ENCODE measurements at places on chromosomes 4 and X.

DNA sequence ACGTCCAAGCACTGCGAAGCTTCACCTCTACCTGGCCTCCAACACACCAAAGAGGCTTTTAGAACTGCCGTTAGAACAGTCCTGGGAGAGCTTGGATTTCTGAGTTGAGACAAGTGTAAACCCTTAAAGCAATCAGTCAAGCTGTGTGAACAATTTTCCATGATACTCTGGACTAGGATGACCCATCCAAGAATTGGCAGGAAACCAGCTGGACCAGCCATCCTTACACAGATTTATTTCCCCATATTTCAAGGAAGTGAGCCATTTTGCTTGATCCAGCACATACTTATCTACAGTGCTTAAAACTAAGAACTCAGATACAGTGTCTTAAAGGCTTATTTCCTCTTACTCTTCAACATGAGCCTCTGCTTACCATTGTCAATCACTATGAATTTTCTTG lies 340.7 kb upstream of the HS3ST1 start:
- no peak for DNase-seq

DNA sequence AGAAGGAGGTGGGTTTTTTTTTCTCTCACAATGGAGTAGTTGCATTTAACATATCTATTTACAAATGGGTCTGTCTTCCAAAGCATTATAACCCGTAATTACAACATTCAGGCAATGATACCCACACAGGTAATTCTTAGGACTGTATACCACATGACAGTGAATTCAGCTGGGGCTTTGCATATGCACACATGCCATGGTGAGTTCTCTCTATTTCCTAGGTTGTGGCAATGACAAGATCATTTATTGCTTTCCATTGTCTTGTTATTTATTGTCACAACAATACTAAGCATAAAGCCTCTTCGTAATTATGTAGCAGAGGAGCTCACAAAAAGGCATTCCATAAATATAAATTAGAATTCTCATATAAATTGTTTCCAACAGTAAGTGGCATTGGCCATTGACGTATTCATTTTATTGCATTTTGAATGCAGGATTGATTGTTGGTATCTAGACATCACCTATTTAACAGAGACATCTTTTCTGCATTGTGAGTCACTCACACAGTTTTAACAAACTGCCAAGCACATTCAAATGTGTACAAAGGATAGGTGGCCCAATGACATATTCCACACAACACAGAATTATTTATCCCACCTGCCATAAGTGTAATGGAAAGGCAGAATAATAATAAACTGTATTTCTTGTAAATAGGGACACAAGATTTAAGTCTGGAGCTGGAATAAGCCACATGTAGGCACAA lies 390.7 kb upstream of the GALNT7 start:
- no peak for DNase-seq

- no peak for DNase-seq
Measured at GRCh38 chr4:997375-998071, 4.3 kb upstream of the SLC26A1 start.

DNA sequence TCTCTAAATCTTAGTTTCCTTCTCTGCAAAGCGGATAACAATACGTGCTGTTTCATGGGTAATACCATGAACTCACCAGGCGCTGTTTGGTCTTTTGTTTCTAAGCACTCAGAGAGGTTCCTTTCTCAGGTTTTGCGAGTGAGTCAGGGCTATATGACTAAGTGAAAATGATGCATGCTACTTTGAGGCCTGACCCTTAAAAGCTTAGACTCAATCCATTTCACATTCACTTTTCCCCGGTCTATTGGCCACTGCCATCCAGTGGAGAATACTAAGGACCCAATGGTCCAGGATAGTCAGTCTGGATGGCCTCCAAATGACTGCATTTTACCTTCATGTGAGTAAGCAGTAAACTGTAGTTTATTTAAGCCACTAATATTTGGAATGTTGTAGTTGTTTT lies 400.8 kb upstream of the SLIT2 start:
- DNase-seq = no peak

DNA sequence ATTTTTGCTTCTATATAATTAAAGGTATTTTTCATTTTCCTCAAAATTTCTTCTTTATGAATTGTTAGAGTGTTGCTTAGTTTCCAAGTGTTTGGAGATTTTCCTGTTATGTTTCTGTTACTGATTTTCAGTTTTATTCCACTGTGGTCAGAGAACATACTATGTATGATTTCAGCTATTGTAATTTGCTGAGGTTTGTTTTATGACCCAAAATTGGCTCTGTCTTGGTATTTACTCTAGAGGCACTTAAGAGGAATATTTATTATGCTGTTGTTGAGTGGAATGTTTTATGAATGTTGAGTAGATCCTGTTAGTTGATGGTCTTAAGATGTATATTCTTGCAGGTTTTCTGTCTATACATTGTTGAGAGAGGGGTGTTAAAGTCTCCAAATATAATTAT lies 263.5 kb downstream of the PABPC4L start:
- no peak for DNase-seq

GRCh38 chrX:134241960-134242619 lies 5.1 kb downstream of the CCDC160 start:
- no peak for DNase-seq

GRCh38 chr4:124526769-124527168 lies 185.8 kb downstream of the ANKRD50 start:
- no peak for DNase-seq

DNA sequence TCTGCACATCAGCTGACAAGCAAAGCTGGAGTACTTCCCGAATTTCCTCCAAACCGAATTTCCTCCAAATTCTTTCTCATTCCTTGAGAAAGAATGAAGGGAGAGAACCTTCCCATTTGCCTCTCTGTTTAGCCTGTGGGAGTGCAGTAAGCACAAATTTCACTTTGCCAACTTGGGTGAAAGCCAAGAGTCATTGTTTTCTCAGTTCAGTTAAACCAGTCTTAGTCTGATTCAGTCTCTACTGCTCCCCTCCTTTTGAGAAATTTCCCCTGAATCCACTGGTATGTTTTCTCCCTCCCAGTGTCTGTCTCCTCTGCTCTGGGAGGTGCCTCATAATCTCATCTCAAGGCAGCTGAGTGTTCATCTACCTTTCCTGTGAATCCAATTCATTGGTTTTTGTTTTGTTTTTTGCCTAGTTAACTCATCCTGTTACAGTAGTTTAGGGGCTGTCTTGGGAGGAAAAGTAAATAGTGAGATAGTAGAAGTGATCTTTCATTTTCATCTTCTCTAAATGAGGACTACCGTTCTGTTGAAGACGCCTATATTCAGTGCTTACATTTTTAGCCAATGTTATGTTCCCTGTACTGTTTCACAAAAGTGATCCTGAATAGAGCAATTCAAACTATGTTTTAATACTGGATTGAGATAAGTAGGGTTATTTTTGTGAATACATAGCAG lies 49.0 kb downstream of the SYTL5 start:
- no peak for DNase-seq

GRCh38 chr4:40688446-40689095 lies 58.9 kb upstream of the RBM47 start:
- DNase-seq = no peak

GRCh38 chr4:100581337-100581736 lies 63.5 kb upstream of the EMCN start:
- no peak for DNase-seq
